ENCODE measurements at places on chromosomes 4 and X. TPM values are rescaled to one million over a fixed set of nuclear protein-coding genes. Genes with fewer than 3 reads are reported as not detected.

DNA sequence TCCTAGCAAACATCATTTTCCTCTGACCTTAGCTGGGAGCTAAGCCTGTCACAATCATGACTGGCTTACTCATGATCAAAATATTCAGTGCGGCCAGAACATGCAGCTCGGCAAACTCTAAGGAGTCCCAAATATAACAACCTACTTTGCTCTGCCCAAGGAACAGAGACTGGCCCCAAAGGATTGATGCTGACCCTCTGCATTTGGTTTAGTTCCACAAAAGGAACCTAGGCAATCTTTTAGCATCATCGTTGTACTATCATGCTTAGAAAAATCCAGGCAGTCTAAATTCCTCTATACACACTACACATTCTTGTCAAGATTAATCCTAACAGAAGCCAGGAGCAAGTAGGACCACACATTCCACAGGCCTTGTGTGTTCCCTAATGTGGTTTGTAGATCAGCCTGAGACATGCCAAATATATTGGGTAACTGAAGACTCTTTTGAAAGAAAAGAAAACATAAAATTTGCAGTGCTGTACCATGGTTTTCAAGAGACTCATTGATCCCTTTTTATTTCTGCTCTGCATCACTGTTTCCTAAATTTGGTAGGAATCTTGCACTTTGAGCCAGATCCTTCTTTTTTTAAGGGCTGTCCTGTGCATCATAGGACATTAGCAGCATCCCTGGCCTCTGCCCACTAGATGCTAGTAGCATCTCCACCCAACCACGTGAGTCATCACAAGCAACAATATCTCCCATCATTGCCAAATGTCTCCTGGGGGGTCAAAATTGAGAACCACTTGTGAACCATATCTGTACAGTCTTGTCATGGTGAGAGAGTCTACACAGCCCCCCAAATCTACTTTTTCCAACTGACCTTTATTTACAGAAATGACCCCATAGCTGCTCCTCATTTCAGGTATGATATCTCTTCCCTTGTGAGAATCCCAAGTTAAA lies 17.6 kb upstream of the CC2D2A start:
- no peak overlapping the region for H3K4me3 ChIP-seq
- DNase-seq = peak; percentile 98
- no peaks in the 10 kb centered on the region for H3K36me3 ChIP-seq

DNA sequence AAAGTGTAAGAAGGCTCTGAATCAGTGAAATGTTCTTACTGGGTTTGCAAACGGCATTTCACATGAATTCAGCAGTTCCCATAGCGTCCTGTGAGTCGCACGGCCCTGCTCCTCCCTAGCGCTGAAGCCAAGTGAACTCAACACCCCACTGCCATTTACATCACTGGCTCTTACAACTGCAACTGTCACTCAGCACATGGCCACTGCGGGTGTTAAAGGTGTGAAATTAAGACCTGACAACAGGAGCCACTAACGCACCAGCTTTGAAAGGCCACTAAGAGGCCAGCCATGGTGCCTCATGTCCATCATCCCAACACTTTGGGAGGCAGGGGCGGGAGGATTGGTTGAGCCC lies 31.7 kb downstream of the RNF212 start:
- peak; percentile 63 for DNase-seq
- H3K36me3 ChIP-seq = no peaks in the 10 kb centered on the region
- peaks cover 6% of the 10 kb centered on the region for H3K4me1 ChIP-seq
- no peak overlapping the region for H3K4me3 ChIP-seq
- H3K27me3 ChIP-seq = peaks cover 21% of the 10 kb centered on the region

DNA sequence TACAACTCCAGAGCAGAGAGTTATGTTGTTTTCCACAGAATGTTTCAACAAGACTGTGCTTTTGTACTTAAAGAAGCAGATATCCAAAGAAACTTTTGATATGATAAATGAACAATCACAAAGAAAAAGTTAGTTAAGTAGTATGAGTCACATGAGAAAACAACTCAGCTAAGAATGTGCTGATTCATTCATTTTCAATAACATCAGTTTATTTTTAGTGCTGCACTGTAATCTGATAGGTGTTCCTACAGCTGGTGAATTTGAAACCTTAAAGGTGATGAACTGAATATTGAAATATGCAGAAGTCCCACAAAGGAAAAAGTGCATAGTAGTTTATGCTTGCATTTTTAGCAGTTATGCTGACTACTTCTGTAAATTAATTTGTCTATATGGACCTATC lies 180.3 kb upstream of the TENM3 start:
- no peaks in the 10 kb centered on the region for H3K4me1 ChIP-seq
- no peaks in the 10 kb centered on the region for H3K36me3 ChIP-seq
- no peak overlapping the region for H3K4me3 ChIP-seq
- no peak overlapping the region for H3K27ac ChIP-seq
- no peaks in the 10 kb centered on the region for H3K27me3 ChIP-seq

DNA sequence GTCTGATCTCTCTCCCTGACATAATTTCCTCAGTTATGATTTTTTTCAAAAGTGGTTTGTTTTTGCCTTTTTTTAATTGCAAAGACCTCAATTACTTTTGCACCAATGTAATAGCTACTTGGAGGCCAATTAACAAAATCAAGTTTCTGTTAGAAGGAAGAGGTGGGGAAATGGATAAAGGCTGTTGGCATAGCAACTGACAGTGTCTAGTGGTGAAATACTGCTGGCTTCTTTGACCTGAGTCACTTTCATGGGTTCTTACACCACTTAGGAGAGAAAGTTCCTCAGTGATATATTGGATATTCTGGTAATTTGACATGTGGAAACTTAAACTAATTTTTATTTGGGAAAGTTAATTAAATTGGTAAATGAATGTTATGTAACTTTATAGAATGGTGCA lies 26.5 kb upstream of the ATP8A1 start:
- no peaks in the 10 kb centered on the region for H3K36me3 ChIP-seq
- H3K4me1 ChIP-seq = no peaks in the 10 kb centered on the region
- DNase-seq = no peak
- H3K27me3 ChIP-seq = no peaks in the 10 kb centered on the region
- H3K4me3 ChIP-seq = no peak overlapping the region

- H3K27me3 ChIP-seq = no peaks in the 10 kb centered on the region
- H3K27ac ChIP-seq = no peak overlapping the region
Observed at GRCh38 chr4:120771907-120772306, 150.6 kb downstream of the PRDM5 start.

SCOC gene
- 12.9 TPM for total RNA-seq

- DNase-seq = no peak
- no peaks in the 10 kb centered on the region for H3K4me1 ChIP-seq
- H3K27ac ChIP-seq = no peak overlapping the region
- no peaks in the 10 kb centered on the region for H3K27me3 ChIP-seq
Observed at GRCh38 chr4:65789805-65790204, 119.5 kb upstream of the EPHA5 start.

DNA sequence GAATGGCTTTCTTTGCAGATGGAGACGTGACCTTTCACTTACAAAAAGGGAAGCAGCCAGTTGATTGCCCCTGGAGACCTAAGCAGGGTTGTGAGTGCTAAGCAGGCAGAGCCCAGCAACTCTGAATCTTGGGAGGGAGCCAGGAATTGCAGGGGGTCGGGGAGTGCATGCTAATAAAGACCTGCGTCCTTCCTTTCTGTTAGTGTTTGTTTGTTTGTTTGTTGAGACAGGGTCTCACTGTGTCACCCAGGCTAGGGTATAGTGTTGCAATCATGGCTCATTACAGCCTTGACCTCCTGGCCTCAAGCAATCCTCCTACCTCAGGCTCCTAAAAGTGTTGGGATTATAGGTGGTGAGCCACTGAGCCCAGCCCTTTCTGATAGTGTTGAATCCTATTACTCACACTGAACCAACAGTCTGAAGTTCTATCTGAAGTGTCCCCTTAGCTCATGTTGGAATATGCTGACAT lies 137.4 kb downstream of the CEP135 start:
- no peaks in the 10 kb centered on the region for H3K4me1 ChIP-seq
- no peak overlapping the region for H3K4me3 ChIP-seq
- H3K27ac ChIP-seq = no peak overlapping the region
- no peak for DNase-seq
- no peaks in the 10 kb centered on the region for H3K27me3 ChIP-seq

FAM184B gene
- total RNA-seq = 0.18 TPM
